ENCODE measurements at places on chromosomes 6 and 20. TPM values are rescaled to one million over a fixed set of nuclear protein-coding genes. Genes with fewer than 3 reads are reported as not detected.

DNA sequence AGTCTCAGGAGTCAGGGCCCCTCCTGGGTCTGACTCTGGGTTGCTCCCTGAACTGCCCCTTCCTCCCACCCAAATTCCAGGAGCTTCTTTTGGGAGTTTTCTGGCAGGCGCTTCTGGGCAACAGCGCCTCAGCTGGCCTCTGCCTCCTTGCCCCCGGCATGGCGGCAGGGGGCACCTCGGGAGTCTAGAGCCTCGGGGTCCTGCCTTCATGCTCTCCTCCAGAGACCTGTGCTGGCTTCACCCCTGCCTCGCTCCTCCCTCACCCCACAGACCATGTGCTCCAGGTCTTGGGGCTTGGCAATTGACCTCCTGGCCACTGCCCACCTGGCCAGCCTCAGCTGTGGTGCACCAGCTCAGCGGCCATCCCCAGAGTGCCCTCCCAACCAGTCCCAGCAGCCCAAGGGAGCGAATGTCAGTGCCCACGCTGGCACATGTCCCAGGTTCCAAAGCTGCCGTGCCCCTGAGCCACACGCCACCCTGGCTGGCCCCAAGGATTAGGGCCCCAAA lies 43.4 kb downstream of the SRC start:
- no peak for DNase-seq

DNA sequence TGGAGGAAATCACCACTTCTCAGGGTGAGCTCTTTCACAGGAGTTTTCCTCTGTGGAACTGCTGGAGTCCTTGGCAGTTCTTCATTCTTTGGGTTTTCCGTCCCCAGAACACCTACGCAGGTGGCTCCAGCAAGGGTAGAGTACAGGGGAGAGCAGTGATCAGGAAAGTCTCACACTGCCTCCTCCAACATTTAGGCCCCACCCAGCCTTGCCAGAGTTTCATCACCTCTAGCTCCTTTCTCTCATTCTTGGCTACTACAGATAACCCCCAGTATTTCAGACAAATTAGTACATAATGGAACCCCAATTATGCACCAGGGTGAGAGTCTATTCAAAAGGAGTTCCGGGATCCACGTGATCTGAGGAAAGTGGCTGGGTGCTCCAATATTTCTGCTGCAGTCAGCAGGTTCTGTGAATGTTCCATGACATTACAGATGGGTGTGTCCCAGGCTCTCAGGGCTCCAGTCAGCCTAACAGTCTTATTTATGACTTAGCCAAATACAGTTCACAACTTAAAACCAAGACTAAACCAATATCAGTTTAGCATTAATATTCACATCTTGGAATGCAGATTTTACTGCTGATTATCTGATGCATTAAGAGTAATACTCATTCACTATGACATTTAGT lies 44.6 kb downstream of the GPR63 start:
- DNase-seq: no peak

GRCh38 chr6:152034631-152035030 lies 227.1 kb downstream of the ESR1 start:
- DNase-seq: no peak

DNA sequence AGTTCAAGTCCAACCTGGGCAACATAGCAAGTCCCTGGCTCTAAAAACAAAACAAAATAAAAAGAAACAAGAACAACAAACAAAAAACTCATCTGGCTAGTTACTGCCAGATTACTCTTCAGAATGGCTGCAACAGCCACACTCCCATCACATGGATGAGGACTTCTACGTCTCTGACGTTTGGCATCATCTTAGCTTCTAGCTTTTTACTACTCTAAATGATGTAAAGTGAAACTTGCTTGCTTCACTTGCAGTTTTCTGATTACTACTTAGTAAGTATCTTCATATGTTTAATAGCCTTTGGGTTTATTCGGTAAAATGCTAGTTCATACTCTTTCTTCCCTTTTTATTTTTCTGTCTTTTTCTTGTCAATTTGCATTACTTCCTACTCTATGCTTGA lies 161.1 kb upstream of the CARMIL1 start:
- DNase-seq: no peak

GRCh38 chr6:105769987-105770386 lies 316.1 kb upstream of the PRDM1 start:
- DNase-seq: no peak

- no peak for DNase-seq
These were observed 28.6 kb downstream of the DDX27 start for GRCh38 chr20:49247792-49248191.

- no peak for DNase-seq
These were observed 35.3 kb downstream of the ZMYND8 start for GRCh38 chr20:47320990-47321805.

- DNase-seq: no peak
These were observed 14.3 kb upstream of the LAMP5 start for GRCh38 chr20:9500121-9500520.

DNA sequence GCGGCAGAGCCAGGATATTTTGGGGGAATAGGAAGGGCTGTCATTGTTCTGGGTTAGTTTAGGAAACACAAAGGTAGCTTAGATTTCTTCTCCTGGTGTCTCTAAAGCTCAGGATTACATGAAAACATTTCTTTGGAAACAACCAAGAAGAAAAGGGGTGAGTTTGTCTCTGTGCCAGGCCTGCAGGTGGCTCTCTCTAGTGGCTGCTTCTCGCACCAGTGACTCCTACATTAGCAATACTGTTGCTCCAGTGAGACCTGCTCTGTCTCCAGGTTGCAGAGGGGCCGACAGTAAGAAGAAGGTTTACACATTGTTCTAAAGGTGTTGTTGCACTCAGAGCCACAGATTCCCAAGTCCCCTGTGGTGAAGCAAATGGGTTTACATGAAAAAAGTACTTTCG lies 104.6 kb upstream of the GLP1R start:
- no peak for DNase-seq

CGA gene
- total RNA-seq: not detected

HLA-DRB5 gene
- total RNA-seq: 29.2 TPM

PPP1R14C gene
- total RNA-seq: not detected

WFDC2 gene
- total RNA-seq: not detected

GPLD1 gene
- 0.10 TPM for total RNA-seq

Measured in activated CD4-positive, alpha-beta T cell treated with anti-CD3 and anti-CD28 coated beads, Interleukin-2, amount 10 ng/mL, durations not matched to agents 7 days and 5 days (primary cell).